Activated gamma-delta T cell treated with anti-CD3 and anti-CD28 coated beads, Interleukin-2, amount 50 U/mL, for 16 hours (primary cell): ENCODE measurements at places on chromosomes 16 and 17.

- no peak for DNase-seq
These were observed 478.4 kb downstream of the TOX3 start for GRCh38 chr16:52068447-52069074.

GRCh38 chr16:11386054-11386680 lies 40.9 kb downstream of the RMI2 start:
- no peak for DNase-seq

DNA sequence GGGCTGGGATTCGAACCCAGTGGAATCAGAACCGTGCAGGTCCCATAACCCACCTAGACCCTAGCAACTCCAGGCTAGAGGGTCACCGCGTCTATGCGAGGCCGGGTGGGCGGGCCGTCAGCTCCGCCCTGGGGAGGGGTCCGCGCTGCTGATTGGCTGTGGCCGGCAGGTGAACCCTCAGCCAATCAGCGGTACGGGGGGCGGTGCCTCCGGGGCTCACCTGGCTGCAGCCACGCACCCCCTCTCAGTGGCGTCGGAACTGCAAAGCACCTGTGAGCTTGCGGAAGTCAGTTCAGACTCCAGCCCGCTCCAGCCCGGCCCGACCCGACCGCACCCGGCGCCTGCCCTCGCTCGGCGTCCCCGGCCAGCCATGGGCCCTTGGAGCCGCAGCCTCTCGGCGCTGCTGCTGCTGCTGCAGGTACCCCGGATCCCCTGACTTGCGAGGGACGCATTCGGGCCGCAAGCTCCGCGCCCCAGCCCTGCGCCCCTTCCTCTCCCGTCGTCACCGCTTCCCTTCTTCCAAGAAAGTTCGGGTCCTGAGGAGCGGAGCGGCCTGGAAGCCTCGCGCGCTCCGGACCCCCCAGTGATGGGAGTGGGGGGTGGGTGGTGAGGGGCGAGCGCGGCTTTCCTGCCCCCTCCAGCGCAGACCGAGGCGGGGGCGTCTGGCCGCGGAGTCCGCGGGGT lies at the start of gene CDH1:
Gene CDH1 (plus strand): TSS at position 247 of the 684 bp plus-strand sequence. CDS start 124 bp downstream, at position 371.
- no peak for DNase-seq

DNA sequence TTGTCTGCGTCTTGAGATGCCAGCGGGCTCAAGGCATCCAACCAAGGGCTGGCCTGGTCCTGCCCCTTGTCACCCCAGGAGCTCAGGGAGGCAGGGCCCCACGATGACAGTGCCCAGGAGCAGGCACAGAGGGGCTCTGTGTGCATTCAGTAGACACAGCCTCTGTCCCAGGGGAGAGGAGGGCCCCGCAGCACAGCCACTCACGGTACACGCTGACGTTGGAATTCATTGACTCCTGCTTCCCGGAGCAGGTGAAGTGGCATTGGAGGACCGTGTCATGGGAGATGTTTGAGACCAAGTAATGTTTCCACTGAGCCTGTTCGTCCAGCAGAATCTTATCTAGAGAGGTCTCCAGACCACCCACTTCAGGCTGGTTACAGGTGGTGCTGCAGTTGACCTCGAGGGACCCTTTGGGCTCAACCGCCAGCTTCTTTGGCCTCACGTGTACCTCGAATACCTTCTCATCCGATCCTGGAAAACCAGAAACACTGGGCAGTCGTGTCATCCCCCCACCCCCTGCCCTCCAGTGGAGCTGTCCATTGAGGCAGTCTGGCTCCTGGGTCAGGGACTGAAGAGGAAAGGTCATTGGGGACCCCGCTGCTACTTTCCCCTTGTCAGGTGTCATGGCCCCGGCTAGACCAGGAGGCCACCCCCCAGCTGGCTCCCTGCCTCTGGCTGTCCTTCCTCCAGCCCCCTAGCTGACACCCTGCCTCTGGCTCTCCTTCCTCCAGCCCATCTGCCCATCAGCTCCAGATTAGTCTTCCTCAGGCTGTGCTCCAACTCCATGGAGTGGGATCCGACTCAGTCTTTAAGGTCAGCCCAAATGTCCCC lies 7.0 kb downstream of the PRR29 start:
- no peak for DNase-seq

GRCh38 chr17:69060822-69061221 lies at the start of gene ABCA9:
Gene ABCA9, minus strand, starts transcription at chr17:69060927. Its CDS starts 9,801 bp downstream, at chr17:69051126.
- DNase-seq = no peak

GRCh38 chr17:13862346-13862745 lies 207.0 kb upstream of the COX10 start:
- DNase-seq = no peak

DNA sequence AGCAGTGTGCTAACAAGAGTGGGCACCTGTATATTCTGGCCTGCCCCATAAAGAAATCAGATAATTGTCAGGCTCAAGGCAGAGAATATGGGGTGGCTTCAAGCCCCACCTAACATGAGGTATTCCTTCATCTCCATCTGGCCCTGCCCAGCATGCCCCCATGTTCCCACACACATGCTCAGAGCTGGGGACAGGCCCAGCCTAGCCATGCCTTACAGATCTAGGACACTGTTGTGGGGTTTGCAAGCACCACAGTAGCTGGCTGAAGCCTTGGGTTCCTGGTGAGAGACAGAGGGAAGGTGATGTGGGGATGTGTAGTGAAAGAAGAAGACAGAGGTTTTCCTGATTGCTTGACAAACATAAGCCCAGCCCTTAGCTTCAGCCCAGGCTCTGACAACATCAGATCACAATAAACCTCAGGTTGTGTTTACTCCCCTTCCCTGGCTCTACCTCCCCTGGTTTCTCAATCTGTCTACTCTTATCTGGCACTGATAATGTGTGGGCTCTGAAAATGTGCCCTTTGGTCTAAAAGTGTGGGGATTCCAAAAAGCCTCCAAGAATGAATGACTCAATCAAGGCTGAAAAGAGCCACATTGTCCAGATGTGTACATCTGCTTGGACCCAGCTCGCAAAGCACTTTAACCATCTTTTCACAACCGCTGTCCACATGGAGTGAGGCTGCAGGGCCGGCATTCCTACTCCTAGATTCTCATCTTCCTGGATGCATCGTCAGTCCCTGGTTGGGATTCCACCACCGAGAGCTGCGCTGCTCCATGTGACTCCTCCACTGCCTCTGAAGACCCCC lies 34.4 kb downstream of the CDRT4 start:
- no peak for DNase-seq

DNA sequence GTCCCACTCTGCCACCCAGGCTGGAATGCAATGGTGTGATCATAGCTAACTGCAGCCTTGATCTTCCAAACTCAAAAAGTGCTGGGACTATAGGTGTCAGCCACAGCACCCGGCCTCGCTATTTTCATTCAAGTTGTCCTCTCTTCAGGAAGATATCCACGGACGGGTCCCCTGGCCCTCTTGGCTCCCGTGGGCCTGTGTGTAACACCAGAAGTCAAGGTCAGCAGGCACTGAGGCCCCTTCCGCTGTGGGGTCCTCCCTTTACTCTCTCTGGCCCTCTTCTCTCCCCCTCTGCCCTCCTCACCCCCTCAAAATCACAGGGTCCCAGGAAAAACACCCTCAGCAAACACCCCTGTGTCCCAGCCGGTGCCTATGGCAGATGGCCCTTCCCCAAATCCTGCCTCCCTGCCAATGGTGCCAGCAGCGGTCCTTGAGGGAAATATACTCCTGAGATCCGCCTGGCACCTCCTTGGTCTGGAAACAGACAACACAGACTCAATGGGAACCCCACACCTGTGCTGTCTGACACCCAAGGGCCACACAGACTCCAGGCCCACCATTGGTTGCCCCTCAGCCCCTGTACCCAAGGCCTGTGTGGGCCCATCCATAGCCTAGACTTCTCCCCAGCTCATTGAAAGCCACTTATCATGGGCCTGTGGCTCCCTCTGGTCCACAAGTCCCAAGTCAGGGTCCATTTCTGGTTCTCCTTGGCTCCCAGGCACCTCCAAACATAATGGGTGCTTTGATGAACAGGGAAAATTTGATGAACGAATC lies 221.5 kb downstream of the ZNF423 start:
- DNase-seq = no peak

- no peak for DNase-seq
These were observed 68.2 kb upstream of the CHMP6 start for GRCh38 chr17:80923211-80924110.

GRCh38 chr17:78051186-78051972 lies 77.2 kb downstream of the TMC6 start:
- DNase-seq = no peak

DNA sequence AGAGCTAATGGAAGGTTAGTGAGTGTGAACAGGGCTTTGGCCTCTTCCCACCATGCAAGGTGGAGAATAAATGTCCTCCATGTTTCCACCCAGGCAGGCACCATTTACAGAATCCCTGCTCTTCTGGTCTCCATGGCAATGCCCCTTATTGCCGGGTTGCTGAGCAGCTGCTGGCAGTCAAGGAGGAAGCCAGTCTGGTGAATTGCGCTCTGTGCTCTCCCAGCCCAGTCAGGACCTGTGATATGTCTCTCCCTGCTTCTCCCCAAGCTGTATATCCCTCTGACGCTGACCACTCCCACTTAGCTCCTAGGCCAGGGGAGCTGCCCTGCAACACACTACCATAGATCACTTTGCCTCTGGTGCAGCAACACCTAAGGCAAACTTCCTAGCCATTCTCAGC lies 402.1 kb upstream of the ERCC4 start:
- no peak for DNase-seq

DNA sequence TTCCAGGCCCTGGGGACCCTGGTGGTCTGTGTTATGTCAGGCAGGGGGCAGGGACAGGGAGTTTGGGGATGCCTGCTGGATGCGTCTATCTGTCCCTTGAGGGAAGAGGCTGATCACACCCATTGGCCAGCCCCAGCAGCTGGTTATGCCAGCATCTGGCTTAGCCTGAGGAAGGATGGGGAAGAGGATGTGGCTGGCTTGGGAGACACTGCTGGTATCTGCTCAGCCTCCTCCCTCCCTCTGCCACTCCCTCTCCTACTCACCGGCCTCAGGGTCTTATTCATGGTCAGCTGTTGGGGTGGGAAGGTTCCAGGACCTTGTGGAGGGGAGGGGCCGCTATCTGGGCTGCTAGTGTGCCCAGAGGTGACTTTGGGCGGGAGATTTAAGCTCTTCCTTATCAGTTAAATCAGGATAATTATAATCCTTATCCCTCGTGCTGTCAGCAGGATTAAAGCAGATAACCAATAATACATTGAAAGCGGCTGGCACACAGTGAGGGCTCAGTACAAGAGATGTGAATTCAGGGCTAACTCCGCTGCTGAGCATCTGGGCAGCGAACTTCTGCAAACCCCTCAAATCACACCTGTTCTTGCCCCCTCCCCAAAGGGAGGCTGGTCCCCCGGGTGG lies 36.0 kb upstream of the MLKL start:
- DNase-seq = no peak

- no peak for DNase-seq
These were observed 76.6 kb downstream of the MAP2K4 start for GRCh38 chr17:12097326-12097725.

- no peak for DNase-seq
These were observed 15.7 kb downstream of the CCDC43 start for GRCh38 chr17:44673893-44674292.

DNA sequence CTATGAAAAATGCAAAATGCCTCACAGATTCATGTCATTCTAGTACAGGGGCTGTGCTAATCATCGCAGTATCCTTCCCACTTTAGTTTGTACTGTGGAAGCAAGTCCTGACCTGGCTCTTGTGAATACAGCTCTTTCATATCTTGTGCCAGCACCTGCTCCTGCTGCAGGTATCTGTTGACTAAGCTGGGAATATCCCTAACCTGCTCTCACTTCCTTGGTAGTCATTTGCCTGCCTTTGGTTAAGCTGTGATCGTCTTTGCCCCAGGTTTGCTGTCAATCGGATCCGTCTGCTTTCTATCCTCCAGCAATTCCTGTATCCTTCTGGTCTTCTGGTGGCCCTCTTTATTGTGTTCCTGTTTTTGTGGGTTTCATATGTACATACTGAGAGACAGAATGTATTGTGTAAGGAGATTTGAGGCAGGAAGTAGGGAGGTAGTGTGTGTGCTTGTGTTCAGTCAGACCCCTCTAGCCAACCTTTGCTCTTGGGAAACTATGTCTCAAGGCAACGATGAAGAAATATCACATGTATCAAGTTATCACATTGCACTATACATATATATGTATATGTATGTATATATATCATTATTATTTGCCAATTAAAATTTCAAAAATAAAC lies 7.7 kb upstream of the GINS3 start:
- DNase-seq = no peak

- peak; percentile 3 for DNase-seq
These were observed 41.3 kb downstream of the GAS7 start for GRCh38 chr17:10156948-10157607.

DNA sequence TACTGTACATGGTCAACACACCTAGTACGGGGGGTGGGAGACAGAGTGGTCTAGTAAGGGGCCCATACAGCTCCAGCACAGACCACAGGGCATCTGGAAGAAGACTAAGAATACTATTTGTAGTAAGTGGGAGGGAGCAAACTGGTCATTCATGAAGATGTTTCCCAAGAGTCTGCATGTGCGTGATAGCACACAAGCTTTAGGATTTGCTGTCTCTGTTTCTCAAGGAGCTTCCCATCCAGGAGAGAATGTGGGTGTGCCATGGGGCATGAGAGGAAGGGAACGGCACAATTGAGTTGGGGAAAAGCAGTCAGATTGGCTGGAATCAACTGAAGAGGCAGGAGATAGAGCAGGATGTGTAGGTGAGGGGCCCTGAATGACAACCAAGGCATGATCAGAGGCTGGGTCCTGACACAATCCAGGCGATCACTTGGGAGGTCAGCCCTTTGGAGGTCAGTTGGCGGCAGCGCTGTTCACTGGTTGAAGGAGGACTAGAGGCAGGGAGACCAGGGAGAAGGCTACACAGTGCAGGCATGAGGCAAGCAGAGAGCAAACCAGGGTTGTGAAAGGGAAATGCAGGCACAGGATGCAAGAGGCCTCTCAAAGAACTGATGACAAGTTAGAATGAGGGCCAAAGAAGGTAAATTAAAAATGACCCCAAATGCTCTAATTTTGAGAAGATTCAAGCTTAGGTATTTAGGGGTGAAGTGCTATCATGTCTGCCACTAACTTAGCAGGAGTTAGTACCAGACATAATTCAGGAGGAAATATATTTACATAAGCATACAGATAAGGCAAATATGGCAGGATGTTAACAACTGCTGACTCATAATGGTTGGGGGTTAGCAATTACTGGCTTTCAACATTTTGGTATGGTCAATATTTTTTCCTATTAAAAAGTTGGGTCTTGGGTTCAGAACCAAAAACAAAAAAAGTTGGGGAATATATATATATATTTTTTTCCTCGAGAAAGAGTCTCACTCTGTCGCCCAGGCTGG lies 10.3 kb downstream of the UBE2O start:
- no peak for DNase-seq

GRCh38 chr17:69066482-69066881 lies 5.8 kb upstream of the ABCA9 start:
- DNase-seq = no peak

GRCh38 chr16:54633943-54634362 lies 296.7 kb upstream of the IRX5 start:
- DNase-seq = no peak

GRCh38 chr17:47239967-47240651 lies 13.5 kb upstream of the ITGB3 start:
- DNase-seq = no peak

GRCh38 chr17:38327936-38328335 lies 15.8 kb downstream of the GPR179 start:
- no peak for DNase-seq

- no peak for DNase-seq
These were observed 39.3 kb upstream of the IL21R start for GRCh38 chr16:27362570-27363245.

- no peak for DNase-seq
These were observed 56.3 kb downstream of the SF3B3 start for GRCh38 chr16:70579648-70580630.
